NCI-H748 treated with DMSO at 0.1 percent for 48 hours (cell line): ENCODE measurements at places on chromosomes 6 and 20.

DNA sequence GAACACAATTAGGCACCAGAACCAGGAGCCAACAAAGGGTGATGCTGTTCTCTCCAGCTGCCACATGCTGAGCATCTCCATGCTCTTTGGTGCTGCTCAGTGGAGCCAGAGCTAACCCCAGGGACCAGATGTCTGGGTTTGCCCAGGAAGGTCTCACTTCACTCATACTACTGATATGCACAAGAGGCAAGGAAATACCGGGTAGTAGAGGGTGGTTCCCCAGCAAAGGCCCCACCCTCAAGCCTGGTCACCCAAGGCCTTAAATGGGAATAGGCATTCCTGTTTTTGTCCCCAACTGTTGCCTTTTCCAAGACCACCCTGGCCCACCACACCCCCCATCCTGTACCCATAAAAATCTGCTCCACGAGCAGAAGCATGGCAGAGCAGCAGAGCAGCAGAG, 204.5 kb upstream of the TAB2 start:
- DNase-seq = no peak

GRCh38 chr6:100617633-100618350, 153.1 kb upstream of the SIM1 start:
- DNase-seq = no peak

- no peak for DNase-seq
Measured at GRCh38 chr6:79238919-79239318, 4.4 kb upstream of the HMGN3 start.

DNA sequence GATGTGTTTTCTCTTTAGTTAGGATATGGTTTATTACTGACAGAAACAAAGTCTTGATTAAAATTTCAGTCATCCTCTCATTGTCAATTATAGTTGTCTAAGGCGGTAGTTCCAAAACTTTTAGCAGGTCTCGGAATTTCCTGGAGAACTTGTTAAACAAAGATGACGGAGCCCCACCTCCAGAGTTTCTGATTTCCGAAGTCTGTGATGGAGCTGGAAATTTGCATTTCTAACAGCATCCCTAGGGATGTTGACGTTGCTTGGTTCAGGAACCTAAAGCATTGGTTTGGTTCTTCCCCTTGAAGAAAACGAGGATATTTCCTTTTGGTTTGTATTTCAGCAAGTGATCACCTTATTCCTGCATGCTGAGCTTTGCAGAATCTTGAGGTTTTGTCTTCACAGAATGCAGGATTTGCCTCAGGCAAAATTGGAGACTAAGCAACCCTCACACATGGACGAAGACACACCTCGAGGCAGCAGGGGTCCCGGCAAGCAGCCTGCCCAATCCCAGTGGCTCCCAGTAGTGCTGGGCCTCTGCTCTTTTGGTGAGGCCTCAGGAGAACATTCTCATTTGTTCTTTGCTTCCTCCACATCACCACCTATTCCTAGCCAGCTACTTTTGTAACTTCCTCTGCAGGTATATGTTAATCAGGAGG, 187.1 kb upstream of the PHACTR1 start:
- no peak for DNase-seq

DNA sequence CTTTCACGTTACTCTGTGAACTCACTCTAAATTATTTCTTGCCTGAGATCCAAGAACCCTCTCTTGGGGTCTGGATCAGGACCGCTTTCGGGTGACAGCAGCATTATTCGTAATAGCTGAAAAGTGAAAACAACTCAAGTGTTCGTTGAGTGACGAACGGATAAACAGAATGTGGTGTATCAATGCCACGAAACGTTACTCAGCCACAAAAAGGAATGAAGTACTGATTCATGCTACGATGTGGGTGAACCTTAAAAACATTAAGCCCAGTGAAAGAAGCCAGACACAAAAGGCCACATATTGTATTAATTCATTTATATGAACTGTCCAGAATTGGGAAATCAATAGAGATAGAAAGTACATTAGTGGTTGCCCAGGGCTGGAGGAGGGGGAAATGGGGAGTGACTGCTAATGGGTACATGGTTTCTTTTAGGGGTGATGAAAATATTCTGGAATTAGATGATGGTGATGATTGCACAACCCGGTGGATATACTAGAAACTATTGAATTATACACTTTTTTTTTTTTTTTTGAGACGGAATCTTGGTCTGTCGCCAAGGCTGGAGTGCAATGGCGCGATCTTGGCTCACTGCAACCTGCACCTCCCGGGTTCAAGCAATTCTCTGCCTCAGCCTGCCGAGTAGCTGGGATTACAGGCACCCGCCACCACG, 8.4 kb downstream of the PTGIS start:
- DNase-seq = no peak

GRCh38 chr6:170029416-170030283, 261.2 kb downstream of the DLL1 start:
- no peak for DNase-seq

- no peak for DNase-seq
Measured at GRCh38 chr6:25405442-25405841, 126.3 kb downstream of the CARMIL1 start.

- no peak for DNase-seq
Measured at GRCh38 chr20:47370850-47371782, 14.6 kb upstream of the ZMYND8 start.

DNA sequence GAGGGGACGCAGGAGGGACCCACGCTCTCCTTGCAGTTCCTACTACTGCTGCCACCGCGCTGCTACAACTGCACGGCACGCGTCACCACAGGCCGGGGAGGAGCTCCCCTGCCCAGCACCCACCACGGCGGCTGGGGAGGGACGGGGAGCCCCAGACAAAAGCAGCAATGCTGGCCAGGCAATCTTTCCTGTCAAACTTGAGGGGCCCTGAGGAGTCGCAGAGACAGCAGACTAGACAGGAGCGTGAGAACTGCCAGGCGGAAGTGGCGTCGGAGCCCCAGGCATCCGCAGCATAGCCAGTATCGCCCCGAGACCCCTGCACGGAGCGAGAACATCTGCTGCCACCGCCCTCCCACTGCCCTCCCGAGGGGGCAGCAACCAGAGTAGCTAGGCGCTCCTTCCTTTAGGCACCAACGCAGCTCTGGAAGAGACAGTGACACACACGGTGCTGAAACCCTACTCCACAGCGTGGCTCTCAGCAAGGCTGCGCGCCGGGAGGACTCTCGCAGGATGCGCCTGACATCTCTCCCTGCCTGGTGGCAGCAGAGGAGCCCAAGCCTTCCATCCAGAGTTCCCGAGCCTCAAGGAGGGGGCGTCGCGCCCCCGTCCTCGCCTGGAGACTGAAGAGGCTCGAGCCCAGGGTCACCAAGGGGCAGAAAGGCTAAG, 2.2 kb downstream of the TAF4 start:
- no peak for DNase-seq

- DNase-seq = no peak
Measured at GRCh38 chr6:159871241-159871640, 19.5 kb upstream of the MAS1 start.
